Panc1 (cell line): ENCODE measurements at places on chromosomes 3 and 15. TPM values are rescaled to one million over a fixed set of nuclear protein-coding genes. Genes with fewer than 3 reads are reported as not detected.

Gene CP
- total RNA-seq, result 5.8 TPM

Gene PLCH1
- total RNA-seq, result 0.03 TPM

Gene RTP4
- total RNA-seq, result 2.5 TPM

Gene FHIT
- total RNA-seq, result 2.2 TPM

Gene CKMT1B
- total RNA-seq, result 2.4 TPM

Gene ZNF770
- total RNA-seq, result 43.0 TPM

Gene GHRL
- total RNA-seq, result not detected

Gene ACOX2
- total RNA-seq, result 3.2 TPM

Gene GOLGA8G
- not detected for total RNA-seq

Gene IL17RD
- 3.5 TPM for total RNA-seq

Gene OIP5
- total RNA-seq, result 26.7 TPM

Gene CATSPER2
- 3.5 TPM for total RNA-seq

Gene STARD9
- total RNA-seq, result 13.4 TPM

- DNase-seq, result no peak
These were observed 524.7 kb downstream of the DIPK2A start for GRCh38 chr3:144496141-144496835.

GRCh38 chr3:175163686-175164085 is 304.6 kb downstream of the NAALADL2 start:
- DNase-seq, result no peak

- no peak for DNase-seq
These were observed 13.5 kb downstream of the CDCP1 start for GRCh38 chr3:45132568-45133211.

DNA sequence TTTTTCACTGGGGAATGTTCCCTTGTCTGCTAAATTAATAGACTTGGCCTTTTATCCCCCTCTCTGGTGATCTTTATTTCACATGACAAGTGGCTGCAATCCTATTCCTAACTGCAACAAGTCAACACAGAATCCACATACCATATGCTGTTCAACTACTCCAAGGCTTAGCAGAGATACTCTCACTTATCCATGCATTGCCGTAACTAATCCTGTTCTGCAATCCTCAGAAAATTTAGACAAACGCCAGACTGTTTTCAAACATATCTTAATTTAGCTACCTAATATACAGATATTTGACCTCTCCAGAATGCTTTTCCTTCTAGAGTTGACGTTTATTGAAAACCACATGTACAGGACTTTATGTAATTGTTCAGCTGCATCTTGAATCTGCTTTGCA is 37.9 kb downstream of the EID1 start:
- DNase-seq, result no peak

- DNase-seq, result no peak
These were observed 40.4 kb downstream of the ABTB1 start for GRCh38 chr3:127712881-127713771.

DNA sequence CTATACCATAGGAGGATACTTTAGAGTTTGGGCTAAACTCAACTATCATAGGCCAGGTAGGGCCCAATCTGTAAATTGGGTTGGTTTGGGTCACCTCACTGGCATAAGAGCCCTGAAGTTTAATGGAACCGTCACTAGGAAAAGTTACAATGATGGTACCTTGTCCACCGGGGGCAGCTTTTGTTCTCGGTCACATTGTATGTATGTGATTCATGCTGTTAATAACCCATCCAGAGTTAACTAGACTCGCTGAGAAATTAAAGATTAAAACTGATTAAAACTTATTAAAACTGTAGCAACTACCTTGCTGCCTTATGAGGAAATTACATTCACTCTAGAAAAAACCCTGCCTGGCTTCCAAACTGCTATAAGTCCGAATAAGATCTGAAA is 145.0 kb upstream of the TMCO5A start:
- no peak for DNase-seq

GRCh38 chr15:99021694-99022093 is 14.1 kb upstream of the PGPEP1L start:
- no peak for DNase-seq

- no peak for DNase-seq
These were observed 21.7 kb upstream of the ABHD10 start for GRCh38 chr3:111956995-111957734.

DNA sequence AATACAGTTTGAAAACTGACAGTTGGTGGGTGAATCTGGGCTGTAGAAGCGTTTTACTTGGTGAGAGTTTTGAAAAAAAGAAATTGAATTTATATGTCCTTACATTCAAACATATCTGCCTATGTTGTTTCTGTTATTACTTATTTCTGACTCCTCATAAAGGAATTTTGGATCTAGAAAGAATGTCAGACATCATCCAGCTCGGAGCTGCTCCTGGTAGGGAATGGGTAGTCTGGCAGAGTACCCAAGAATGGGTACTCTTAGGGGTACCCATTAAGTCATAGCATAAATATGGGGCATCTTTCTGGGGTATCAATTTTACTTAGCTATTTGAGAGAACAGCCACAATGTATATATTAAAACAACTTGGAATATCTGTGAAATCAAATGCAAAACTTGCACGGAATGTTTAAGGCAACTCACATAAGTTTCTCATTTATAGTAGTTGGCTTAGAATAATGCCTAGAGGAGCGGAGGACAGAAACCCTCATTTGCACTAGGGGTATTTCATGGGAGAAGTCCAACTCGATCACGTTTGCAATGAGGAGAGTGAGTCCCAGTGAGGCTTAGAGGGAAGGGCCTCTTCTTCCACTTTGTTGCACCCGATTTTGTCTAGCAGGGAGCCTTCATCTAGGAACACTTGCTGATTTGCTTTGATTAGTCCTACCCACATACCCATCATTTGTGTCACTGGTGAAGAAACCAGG is 2.4 kb upstream of the LARP6 start:
- DNase-seq, result no peak

DNA sequence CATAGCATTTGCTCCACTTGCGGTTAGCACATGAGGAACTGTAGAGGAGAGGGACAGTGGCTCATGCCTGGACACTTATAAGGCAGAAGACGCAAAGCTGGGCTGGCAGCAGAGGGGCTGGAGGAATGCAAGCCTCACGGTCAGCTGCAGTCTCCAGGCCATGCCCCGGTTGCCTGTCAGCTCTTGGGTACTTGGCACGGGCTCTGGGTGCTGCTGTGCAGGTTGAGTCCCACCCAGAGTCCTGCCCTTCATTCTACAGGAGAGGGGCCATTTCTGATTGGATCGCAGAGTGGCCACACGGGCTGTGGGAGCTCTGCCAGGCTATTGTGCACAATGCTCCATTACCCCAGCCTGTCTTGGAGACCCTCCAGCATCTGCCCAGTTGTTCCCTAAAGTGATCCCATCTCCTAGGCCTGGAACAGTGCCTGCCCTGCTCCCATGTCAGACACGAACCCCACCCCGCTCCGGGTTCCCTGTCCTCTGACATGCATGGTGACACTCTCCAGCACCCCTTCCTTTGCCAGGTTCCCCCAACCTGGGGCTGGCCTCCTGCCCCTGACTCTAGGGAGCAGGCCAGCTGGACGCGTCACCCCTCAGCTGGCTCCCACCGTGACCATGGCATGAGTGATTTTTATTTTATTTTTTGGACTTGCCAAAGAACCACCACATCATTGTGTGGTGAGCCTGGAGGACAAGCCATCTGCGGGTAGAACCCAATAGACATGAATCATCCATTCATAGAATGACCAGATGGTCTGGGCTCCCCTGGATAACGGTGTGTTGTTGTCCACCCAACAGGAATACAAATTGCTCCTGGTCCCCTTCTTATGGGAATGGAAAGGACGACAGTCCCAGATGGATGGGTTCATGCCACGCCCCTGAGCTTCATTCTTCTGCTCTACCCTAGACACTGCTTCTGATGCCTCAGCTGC is 51.0 kb upstream of the KLF13 start:
- DNase-seq, result no peak

GRCh38 chr3:19074257-19074900 is 73.9 kb upstream of the KCNH8 start:
- DNase-seq, result no peak

GRCh38 chr3:132444383-132444782 is 27.1 kb downstream of the DNAJC13 start:
- no peak for DNase-seq

GRCh38 chr3:23567917-23568316 is 237.8 kb upstream of the UBE2E1 start:
- no peak for DNase-seq

- DNase-seq, result no peak
These were observed at the start of gene BTLA for GRCh38 chr3:112498914-112499711. Gene BTLA, minus strand, starts transcription at chr3:112499472. Its CDS starts 114 bp downstream, at chr3:112499358.

- DNase-seq, result no peak
These were observed 143.6 kb upstream of the SEMA6D start for GRCh38 chr15:47573673-47574072.

DNA sequence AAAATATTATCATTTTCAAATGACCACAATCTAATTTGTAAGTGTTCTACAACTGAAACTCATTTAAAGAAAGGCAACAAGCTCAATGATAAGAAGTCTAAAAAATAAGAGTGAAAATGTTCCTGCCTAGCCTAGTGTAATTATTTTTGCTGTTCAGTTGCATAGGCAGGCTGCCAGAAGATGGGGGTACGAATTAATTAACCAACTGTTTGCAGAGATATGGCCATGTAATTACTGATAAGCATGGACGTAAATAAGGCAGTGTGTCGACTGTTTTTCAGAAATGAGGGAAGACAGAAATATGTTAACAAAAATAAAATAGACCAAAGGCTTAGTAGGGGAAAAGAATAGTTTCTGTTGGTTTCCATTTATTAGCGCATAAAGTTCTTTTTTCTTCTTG is 24.7 kb upstream of the SCAANT1 start:
- DNase-seq, result no peak

- no peak for DNase-seq
These were observed 67.9 kb downstream of the FEM1B start for GRCh38 chr15:68345481-68345880.

GRCh38 chr3:72338082-72338941 is 509.9 kb downstream of the SHQ1 start:
- DNase-seq, result peak; percentile 5

DNA sequence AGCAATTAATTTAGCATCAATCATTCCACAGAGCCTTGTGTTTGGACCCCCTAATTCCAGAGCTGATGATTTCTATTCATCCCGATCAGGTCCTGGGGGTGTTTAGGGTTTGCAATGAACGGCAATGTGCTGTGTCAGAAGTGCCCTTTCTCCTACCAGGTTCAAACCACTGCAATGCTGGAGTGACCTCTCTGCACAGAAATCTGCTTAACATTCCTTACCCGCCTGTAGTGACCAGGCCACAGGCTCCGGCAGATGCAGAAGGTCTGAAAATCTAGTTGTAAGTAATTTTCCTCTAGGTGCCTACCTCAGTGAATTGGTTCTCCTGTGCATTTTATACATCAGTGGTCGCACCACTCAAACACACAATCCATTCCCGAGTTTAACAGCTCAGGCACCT is 725.3 kb upstream of the CFAP20DC start:
- DNase-seq, result no peak

DNA sequence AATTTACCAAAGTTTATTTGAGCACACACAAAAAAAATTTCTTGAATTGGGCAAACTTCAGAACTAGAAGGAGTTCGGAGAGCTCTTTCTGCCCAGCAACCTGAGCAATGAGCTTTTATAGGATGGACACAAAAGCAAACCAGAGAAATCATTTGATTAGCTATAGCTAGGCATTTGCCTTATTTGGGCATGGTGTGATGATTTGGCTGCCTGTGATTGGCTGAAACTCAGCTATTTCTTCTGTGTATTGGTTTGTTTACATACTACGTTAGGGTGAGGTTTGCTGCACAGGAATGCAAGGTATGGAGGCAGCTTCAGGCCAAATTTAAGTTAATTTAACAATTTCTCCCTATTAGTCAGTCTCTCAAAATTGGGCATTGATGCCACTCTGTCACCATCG is 65.1 kb downstream of the NEK11 start:
- no peak for DNase-seq

DNA sequence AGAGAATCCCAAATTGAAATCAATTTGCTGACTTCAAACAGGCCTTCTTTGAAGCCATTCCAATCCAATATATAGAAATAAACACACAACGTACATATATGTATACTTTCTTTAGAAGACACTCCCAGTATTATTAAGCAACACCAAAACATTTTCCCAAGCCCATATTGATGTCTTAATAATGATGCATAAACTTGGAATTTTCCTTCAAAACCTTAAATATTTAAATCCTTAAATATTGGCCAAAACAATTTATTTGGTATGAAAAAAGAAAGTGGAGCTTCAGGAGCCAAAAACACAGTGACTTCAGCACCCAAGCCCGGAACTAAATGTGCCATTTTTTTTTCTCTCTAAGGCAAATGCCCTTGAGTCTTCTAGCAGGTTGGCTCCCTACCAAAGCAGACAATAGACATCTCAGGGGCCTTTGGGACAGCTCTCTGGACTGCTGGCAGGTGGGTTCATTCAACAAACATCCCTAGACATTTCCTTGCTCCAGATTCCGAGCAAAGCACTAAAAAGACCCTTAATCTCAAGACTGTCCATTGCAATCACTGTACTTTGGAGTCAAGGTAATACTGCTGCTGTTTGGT is 384.7 kb downstream of the NTRK3 start:
- DNase-seq, result no peak

DNA sequence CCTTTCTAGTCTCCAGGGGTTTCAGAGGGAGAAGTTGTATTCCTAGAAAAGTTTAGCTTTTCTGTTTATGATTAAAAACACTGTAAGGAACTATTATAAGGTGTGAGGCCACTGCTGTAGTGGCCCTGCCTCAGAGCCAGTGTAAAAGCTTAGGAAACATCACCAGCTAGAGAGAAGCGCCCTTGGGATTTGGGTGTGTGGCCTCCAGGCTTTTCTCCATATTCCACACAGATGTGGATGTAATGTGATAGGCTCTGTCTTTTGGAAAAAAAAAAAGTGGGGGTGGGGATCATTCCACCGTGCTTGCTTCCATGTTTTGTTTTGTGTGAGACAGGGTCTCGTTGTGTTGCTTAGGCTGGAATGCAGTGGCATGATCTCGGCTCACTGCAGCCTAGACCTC is 13.9 kb downstream of the SEC61A1 start:
- no peak for DNase-seq
